ENCODE measurements at places on chromosomes 13 and 19.
A peak's percentile ranks its signal among the peaks of the same experiment; 100 is the strongest.

GRCh38 chr13:42466123-42466522, 107.8 kb upstream of the TNFSF11 start:
- no peak for DNase-seq

DNA sequence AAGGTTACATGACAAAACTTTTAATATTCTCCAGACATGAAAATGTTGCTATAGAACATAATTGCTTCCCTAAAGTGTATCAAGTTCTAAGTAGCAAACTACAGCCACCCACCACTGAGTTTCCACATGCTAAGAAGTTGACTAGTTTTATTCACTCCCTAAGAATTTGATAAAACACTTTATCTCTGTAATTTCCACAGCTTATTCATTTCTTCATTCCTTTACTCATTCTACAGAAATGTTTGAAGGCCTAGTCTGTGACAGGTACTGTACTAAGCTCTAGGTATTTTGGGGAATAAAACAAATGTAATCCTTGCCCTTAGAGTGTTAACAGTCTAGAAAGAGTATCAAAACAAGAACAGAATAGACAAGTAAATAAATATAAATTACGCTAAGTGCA, 101.8 kb upstream of the DIAPH3 start:
- no peak for DNase-seq

DNA sequence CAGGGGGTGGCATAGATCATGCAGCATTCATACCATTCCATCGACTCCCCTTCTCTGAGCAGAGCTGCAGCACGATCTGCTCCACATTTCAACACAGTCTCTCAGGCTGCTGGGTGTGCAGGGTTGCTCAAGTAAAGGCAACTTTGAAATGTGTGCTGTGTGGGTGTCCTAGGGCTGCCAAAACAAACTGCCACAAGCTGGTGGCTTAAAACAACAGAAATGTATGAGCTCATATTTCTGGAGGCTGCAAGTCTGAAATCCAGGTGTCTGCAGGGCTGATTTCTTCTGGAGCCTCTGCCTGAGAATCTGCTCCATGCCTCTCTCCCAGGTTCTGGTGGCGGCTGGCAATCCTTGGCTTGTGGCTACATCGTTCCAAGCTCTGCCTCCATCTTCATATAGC, 63.7 kb upstream of the WDFY2 start:
- no peak for DNase-seq

DNA sequence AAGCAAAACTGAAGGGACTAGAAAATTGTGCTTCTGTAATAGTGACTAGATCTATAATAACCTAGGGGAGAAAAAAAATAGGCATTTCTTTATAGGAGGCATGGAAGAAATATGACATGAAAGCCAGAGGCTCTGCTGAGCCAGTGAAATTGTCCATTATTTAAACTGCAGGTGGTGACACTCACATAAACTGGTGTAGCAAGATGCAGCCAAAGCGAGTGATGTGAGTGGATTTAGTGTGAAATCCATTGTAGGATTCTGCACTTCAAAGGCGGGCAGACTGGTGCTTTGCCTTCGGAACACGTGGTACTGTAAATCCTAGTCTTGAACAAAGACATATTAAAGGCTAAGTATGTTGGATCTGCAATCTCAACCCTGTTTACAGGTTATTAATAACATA, 361.9 kb downstream of the TBC1D4 start:
- DNase-seq = no peak

DNA sequence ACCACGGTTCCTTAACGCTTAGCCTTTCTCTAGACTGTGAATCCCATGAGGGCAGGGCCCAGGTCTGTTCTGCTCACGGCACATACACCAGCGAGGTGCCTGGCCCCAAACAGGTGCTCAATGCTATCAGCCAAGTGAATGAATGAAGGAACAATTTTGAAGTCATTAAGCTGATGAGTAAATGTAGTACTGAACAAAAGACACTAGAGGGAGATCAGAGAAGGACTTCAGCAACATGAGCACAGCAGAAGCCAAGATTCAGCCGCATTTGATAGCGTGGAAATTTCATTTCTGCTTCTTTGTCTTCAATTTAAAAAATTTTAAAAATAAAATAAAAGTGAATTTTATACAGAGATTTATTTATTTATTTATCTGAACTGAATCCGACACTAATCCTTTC, 20.1 kb upstream of the MYO16 start:
- no peak for DNase-seq

DNA sequence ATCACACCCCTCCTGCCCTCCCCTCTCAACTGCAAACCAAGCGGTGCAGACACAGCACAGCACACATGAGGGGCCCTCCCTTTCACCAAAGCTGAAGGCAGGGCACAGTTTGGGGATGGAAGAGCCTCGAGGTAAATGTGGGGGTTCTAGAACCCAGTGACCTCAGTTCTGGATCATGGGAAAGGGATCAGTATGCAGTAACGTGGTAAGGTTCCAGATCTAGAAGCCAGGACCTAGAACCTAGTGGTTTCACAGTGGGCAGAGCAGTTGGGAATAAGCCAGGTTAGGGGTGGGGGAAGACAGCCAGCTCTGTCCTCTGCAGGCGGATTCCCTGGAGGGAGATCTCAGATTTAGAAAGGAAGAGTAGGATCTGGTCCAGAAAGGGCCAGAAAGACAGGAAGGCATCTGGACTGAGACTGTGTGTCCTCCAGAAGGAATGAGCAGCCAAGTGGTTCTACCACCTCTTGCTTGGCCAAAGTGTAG, 3.1 kb downstream of the FTL start:
- no peak for DNase-seq

- no peak for DNase-seq
Measured at GRCh38 chr19:50553134-50553703, 15.0 kb downstream of the LRRC4B start.

- DNase-seq = no peak
Measured at GRCh38 chr13:37070145-37070695, 10.7 kb upstream of the SUPT20H start.

- DNase-seq = no peak
Measured at GRCh38 chr13:50951366-50951765, 41.8 kb downstream of the RNASEH2B start.

GRCh38 chr13:57627663-57628062, 3.9 kb upstream of the PCDH17 start:
- DNase-seq = no peak

DNA sequence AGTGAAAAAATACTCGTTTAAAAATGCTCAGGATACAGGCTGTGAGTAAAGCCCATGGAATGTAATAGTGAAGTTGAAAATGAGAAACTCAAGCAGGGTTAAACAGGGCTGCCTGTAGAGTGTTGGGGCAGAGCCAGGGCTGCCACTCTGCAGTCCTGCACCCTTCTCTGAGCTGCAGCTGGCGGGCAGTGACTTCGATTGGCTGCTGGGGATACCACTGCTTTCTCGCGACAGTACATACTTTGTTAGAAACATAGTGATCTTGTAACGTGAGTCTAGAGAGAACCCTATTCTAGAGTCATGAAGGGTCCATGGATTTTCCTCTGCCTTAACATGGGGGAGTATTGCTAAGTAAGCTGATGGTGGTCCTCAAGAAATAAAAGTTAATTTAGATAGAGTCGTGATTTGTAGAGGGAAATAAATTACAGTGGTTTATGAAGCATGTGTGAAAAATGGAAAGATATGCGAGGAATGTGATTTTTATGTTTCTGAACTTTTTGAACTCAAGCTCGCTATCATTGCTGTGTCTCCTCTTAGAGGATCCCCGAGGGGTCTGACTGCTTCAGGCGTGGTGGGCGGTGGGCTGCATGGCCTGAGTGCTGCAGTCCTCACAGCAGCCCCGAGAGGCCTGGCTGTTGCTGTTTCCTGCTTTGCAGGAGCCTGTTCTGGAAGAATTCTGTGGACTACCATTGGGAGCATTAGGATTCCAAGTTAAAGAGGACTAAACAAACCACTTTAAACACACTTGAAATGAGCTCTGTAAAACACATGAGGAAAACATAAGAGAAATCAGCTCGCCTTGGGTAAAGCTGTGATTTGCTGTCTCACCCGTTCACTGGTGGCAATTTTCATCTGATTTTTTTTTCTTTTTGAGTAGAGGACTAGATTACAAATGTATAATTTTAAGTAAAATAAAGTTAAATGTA, 95.7 kb downstream of the ARHGEF7 start:
- peak; percentile 29 for DNase-seq

- DNase-seq = no peak
Measured at GRCh38 chr19:48451624-48452023, 3.8 kb upstream of the KCNJ14 start.

DNA sequence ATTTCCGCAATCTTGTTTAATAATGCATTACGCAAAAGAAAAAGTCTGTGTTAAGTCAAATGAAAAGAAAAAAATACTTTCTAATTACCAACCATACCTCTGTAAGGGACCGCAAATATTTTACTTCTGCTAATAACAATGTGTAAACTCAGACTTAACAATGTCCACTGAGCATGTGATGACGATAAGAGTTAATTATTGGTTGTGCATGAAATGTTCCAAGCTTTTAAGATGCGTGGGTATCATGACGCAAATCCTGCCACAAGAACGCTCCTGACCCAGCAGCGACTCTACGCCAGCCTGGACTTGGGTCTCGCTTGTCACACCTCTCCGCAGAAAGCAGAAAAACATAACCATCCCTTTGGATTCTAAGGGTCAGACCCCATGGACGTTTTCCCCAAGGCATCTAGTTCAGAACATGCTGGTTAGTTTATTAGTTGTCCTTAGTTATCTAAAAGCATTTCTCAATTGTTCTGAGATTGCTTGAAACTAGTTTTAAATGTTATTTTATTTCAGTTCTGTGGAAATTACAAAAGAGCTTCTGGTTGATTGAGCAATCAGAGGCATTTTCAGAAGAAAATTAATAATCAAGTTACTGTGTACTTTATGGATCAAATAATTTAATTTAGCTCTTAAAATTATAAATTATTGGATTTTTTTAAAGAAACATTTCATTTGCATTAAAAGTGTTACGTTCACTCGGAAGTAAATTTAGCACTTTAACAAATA, 779.9 kb upstream of the ARGLU1 start:
- no peak for DNase-seq

DNA sequence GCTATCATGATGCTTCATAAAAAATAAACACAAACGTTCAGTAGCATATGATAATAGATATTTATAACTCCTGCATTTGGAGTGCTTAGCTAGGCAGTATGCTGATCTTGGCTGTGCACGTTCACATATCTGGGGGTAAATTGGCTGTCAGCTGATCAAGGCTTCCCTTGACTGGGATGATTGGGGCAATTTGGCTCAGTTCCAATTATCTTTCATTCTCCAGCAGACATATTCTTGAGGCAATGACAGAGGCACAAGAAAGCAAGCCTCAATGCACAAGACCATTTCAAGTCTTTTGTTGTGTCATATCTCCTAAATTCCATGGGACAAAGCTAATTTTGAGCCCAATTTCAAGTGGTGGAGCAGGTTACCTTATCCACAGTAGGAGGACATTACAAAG, 142.0 kb downstream of the DLEU7 start:
- DNase-seq = no peak

- DNase-seq = no peak
Measured at GRCh38 chr13:110215606-110216005, 91.4 kb downstream of the COL4A1 start.

DNA sequence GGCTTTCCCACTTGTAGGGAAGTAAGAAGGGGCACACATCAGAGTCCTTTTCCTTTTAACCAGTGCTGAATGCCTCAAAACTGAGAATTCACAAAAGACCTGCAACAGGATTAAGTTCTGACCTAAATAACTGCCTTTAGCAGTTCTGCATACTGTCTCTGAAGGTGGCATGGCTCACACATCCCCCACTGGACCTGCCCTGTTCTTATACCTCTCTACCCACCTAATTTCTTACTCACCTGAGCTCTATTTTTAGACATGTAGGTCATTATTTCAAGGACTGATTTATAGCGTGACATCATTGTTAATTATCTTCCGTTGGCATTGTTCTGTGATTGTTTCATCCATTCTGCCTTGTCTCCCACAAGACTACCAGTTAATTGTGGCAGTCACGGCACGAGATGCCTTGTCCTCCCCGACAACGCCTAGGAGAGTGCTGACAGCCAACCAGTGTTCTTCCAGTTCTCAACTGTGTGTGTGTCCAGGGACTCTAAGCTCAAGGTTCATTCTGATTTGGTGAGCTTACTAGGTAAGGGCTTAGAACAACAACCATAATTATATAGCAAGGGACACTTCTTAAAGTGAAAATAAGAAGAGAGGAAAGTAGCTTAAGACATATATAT, 27.1 kb upstream of the UBL3 start:
- DNase-seq = no peak

GRCh38 chr19:11273296-11273695, 11.0 kb upstream of the DOCK6 start:
- DNase-seq = no peak

GRCh38 chr13:40464337-40465014, 202.0 kb downstream of the FOXO1 start:
- no peak for DNase-seq

DNA sequence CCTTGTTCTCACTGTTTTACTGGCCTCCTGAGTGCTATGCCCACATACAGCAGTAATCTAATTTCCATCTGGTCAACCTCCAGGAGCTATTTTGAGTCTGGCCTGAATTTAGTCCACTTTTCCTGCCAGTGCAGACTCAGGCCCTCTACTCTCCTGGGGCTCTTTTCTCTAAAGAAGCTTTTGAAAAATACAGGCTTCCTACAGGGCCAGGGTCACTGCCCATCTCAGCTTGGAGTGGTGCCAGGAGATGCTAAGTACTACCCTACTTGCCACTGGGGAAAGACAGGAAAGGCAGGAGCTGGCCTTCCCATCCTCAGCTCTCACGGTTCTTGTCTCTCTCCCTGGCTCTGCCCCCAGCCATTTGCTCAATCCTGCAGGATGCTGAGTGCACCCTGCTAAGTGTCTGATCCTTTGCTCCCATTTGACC, 101.7 kb upstream of the SERP2 start:
- no peak for DNase-seq

DNA sequence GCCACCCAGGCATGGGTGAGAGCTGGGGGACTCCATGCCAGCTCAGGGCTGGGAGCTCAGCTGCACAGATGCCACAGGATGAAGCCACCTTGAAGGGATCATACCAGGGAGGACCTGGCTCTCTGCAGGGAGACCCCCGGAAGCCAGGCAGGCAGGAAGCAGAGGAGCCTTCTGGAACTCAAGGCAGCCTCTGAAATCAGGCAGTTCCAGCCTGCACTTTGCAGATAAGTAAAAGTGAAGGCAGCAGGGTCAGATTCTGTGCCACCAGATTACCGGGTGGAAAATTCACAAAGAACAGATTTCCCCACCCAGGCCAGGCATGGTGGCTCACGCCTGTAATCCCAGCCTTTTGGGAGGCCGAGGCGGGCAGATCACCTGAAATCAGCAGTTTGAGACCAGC, 2.5 kb downstream of the TMEM259 start:
- no peak for DNase-seq
